ENCODE measurements at places on chromosomes 4 and X. TPM values are rescaled to one million over a fixed set of nuclear protein-coding genes. Genes with fewer than 3 reads are reported as not detected.

DNA sequence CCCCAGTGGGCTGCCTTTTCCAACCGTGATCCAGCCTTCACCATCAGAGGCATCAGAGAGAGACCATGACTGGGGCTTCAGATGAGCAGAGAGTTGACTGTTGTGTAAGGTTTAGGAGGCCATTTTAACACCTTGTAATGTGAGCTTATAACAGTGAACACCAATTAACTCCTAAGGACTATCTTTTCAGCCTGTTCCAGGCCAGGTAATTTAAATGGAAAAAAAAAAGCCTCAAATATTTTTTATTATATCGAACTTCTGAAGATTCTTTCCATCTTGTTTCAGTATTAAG lies 13.3 kb upstream of the ELOVL6 start:
- DNase-seq = no peak
- no peak overlapping the region for H3K4me3 ChIP-seq
- no peak overlapping the region for H3K27ac ChIP-seq
- no peaks in the 10 kb centered on the region for H3K36me3 ChIP-seq

DNA sequence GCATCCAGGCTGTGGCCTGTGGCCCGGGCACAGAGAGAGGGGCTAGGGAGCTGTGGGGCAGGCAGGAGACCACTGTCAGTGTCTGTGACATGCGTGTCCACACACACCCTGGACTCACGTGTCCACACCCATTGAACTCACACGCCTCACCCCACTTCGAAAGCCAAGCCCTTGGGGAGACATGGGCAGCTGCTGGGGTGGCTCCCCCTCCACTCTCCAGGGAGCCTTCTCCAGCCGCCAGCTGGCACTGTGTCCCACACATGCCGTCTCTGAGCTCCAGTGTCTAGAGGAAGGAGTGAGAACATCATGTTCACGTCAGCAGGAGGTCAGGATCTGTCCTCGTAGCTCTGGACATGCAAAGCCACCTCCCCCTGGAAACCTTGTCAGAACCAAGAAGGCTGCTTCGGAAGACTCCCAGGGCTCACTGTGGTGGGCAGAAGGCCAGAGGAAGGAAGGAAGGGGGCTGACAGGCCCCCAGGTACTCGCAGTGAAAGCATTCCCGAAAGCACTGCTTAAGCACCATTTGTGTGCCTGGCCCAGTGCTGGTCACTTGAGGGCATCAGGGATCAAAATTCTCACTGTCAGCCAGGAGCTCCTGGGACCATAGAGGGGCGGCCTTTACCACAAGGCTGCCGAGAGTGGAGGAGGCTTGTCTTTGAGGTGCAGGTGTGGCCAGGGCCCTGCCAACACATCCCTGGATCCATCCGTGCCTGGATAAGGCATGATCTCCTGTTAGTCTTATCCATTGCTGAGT lies 61.4 kb downstream of the HTRA3 start:
- H3K4me1 ChIP-seq = peaks cover 12% of the 10 kb centered on the region
- DNase-seq = peak; percentile 81
- H3K4me3 ChIP-seq = no peak overlapping the region

DNA sequence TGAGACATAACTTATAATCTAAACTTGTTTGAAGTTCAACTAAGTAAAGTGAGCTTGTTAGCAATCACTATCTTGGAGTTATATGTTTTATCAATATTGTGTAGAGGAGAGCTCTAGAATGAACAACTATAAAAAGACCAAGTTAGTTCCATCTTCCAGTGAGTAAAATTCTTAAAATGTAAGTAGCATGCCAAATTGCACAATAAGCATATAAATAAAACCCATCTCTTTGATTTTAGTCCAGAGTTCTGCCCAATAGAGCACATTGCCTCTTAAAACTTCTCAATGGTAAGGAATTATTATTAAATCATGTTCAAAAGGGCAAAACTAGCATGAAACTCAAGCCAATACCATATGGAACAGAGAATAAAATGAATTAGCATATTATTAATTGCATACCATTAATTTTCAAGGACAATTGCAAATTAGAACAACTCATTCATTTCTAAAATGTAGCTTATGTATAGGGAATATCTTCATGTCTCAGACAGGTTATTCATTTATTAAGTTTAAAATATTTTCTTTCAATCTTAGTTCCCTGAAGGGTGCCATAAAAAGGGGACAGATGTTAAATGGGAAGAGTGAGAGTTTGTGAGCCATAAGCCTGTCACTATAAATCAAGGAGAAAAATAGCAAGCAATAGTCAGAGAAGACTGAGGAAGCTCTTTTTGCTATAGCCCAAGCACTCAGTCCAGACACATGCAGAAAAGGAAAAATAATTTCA lies 507.6 kb downstream of the CENPC start:
- H3K4me3 ChIP-seq = no peak overlapping the region
- no peak for DNase-seq
- H3K36me3 ChIP-seq = no peaks in the 10 kb centered on the region
- no peaks in the 10 kb centered on the region for H3K4me1 ChIP-seq
- no peak overlapping the region for H3K27ac ChIP-seq

The UGT2B17 gene
- total RNA-seq = not detected

DNA sequence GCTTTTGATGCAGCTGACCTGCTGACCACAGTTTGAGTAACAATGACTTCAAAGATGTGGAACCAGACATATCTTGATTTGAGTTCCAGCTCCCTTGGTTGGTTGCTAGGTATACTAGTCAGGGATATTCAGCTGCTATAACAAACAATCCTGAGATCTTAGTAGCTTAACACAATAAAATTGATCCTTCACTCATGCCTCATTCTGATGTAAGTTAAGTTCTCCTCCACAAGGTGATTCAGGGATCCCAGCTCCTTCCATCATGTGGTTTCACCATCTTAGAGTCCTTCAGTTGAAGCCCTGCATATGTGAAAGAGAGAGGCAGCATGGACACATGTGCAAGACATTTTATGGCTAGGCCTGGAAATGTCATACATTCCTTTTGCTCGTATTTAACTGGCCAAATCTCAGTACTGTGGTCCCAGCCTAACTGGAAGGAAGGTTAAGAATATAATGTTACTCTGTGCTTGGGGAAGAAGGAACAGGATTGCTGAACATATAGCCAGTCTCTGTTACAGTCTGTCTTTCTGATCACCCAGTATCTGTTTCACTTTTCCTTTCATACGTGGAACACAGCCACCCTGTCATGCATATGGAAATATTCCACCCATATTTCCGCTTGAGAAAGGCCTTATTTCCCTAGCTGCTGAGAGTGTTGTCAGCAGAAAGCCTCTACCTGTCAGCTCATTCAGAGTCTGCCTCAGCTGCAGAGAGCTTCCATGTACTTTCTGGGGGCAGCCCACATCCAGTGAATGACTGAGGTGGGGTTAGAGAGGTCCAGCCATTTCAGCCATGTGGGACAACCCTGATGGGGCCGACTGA lies 7.1 kb downstream of the SMIM9 start:
- H3K36me3 ChIP-seq = no peaks in the 10 kb centered on the region
- H3K4me3 ChIP-seq = no peak overlapping the region
- H3K4me1 ChIP-seq = no peaks in the 10 kb centered on the region
- H3K27me3 ChIP-seq = no peaks in the 10 kb centered on the region
- no peak for DNase-seq
- H3K27ac ChIP-seq = no peak overlapping the region

GRCh38 chr4:182307746-182308145 lies 64.5 kb downstream of the TENM3 start:
- peaks cover 10% of the 10 kb centered on the region for H3K4me1 ChIP-seq
- no peak overlapping the region for H3K27ac ChIP-seq
- H3K36me3 ChIP-seq = no peaks in the 10 kb centered on the region
- no peak overlapping the region for H3K4me3 ChIP-seq
- no peaks in the 10 kb centered on the region for H3K27me3 ChIP-seq

DNA sequence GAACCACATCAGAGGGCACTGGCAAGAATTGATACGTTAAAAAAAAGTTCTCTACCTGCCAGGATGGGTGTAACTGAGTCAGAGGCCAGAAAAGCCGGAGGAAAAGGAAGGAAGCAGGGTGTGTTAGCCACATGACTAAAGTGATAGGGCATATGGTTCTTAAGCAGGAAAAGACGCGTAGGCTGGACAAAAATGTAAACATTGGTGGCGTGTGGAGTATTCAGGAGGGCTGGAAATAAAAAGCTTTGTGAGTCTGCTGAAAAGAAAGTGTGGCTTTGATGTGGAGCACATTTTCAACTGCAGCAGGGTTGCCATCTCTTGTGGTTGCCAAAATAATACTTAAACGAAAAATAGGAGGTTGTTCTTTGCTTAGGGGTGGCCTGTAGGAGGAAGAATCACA lies 186.5 kb upstream of the RPL34 start:
- H3K36me3 ChIP-seq = no peaks in the 10 kb centered on the region
- no peak for DNase-seq
- no peak overlapping the region for H3K27ac ChIP-seq
- H3K27me3 ChIP-seq = no peaks in the 10 kb centered on the region
- no peaks in the 10 kb centered on the region for H3K4me1 ChIP-seq

Data from sigmoid colon (tissue), 7 donors.